ENCODE measurements at places on chromosomes 16 and 17.

DNA sequence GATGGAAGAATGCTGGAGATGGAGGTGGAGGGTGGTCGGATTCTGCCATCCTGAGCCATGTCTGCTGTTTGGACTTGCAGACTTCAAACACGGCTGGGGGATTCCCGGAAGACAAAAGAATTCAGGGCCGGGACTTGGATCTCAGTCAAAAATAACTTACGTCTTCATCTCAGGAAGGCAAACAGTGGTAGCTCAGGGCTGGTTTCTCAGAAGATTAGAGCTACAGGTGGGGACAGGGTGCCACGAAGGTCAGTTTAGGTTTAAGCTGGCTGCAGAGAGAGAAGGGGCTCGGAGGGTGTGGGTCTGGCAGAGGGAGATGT lies 4.3 kb upstream of the RHBDL3 start:
- DNase-seq: no peak

- no peak for DNase-seq
Observed at GRCh38 chr17:58626905-58627304, 64.9 kb downstream of the TEX14 start.

DNA sequence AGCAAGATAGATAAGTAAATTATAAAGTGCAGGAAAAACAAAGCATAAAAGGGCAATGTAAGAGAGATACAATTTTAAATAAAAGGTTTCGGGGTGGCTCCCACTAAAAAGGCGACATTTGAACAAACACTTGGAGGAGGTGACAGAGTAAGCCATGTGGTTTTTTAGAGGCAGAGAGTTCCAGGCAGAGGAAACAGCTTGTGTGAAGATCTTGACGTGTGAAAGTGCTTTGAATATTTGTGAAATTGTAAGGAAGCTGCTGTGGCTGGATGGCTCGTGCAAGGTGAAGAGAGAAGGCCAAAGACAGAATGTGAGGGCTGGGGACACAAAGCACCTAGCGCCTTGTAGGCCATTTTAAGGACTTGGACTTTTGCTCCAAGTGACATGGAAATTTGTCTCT lies 28.6 kb upstream of the HYDIN start:
- no peak for DNase-seq

- no peak for DNase-seq
Observed at GRCh38 chr16:17607075-17607509, 136.3 kb upstream of the XYLT1 start.

- DNase-seq: no peak
Observed at GRCh38 chr16:73383195-73383987, 335.5 kb upstream of the ZFHX3 start.

- no peak for DNase-seq
Observed at GRCh38 chr16:11309895-11310633, 28.9 kb upstream of the PRM1 start.

- no peak for DNase-seq
Observed at GRCh38 chr16:11687601-11688519, 19.6 kb downstream of the SNN start.

Measured in astrocyte of the cerebellum (primary cell).